ENCODE measurements at places on chromosomes 2 and 18.
A peak's percentile ranks its signal among the peaks of the same experiment; 100 is the strongest.

- DNase-seq, result no peak
Observed at GRCh38 chr2:38743672-38744398, 7.3 kb downstream of the SRSF7 start.

DNA sequence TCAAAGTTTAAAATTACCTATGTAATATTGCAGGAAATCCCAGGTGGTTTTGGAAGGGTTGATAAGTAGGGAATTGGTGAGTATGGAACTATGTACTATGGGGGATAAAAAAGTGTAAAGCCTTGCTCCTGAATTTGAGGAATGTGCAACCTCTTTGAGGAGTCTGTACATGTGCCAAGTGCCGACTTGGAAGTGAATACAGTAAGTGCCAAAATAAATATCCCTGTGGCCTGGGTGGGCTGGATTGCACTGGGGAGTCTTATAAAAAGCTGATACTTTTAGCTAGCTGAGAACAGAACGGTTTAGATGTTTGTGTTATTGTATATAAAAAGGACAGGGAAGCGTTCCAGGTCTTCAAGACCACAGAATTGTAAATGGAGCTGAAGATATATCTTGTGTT, 317.1 kb upstream of the LRRTM1 start:
- DNase-seq, result no peak

- DNase-seq, result no peak
Observed at GRCh38 chr2:180664507-180664906, 315.9 kb upstream of the UBE2E3 start.

DNA sequence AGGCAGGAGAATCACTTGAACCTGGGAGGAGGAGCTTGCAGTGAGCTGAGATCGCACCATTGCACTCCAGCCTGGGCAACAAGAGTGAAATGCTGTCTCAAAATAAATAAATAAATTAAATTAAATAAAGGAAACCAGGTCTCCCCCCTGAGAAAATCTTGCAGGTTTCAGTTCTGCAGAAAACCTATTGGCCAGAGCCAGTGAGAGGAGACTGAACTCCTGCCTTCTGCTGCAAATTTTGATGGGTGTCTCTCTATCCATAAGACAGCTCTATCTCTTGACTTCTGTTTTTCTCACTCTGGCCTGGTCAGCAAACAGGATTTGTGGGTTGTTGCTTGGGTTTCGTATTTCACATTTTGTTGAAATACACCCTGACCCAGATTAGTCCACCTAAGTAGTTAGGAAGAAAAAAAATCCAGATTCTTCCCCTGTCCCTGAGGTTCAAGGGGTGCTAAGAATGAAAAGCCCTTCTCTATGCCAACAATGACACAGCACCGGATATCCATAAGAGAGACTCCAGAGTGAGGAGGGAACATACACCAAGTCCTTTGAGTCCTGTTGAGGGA, 86.7 kb upstream of the MAP4K4 start:
- no peak for DNase-seq

GRCh38 chr18:69935319-69936190, 12.1 kb downstream of the CD226 start:
- DNase-seq, result peak; percentile 10

- no peak for DNase-seq
Observed at GRCh38 chr2:182730486-182730885, 14.4 kb downstream of the DNAJC10 start.

DNA sequence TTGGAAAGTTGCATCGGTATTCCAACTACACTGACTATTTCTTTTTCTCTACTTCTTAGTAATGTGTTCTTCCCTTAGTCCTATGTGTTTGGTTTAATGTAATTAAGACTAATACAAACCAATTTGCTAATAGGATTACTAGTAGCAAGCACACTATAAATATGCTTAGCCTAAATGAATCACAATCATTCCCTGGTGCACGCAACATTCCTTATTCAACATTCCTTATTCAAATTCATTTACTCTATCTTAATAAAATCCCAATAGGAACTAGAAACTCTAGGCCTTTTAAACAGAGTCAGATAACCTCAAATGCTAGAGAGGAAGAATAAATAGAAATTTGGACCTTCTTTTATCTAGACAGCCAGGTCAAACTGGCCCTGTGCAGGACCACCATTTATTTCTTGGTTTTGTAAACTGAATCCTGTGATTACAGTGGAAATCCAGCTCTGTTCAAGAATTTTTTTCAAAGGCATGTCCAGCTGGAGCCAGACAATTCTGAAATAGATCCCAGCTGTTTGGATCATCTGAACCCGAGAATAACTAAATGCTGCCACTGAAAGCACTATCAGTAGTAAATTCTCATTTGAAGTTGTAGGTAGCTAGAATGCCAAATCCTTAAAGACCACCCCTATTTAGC, 103.1 kb downstream of the PPP1R1C start:
- DNase-seq, result no peak

DNA sequence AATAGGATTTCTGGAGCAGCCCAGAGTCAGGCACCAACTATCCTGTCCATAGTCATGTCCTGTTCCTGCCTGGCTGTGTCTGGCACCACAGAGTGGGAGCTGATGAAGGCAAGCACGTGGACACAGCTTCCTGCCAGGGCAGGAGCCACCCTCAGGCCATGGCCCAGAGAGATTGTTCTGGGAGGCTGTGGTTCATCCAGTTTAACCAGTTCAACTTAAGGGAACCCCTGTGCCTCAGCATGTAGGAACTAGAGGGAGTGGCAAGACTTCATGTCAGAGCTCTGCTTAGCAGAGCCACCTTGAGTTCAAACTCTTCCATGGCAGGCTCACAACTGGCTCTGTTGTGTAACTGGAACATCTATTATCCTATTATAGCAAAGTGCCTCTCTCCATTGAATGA, 73.2 kb upstream of the NCKAP5 start:
- DNase-seq, result no peak

DNA sequence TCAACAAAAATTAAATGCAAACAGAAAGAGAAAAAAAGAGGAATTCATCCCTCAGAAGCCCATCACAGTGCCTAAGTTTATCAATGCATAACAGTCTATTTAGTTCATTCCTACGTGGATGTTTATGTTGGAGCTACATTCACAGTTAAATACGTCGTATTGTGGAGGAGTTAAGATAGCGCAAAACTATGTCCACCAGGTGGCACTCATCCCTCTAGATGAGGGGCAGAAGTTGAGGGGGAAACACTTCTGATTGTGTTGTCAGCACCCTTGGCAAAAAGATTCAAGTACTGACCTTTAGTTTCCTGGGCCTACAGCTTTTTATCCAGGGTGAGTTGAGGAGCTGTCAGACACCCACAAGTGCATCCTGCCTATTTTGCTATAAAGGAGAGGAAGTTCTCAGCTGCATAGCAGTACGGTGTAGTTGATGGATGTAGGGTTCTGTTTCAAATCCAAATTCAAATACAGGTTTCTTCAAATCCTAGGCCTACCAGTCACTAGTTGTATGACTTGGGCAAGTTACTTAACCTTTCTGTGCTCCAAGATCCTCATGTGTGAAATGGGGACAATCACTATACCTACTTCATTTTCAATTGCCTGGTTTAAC, 26.8 kb upstream of the MYO1B start:
- peak; percentile 88 for DNase-seq

GRCh38 chr2:203690441-203691047, 15.9 kb upstream of the CD28 start:
- no peak for DNase-seq

- no peak for DNase-seq
Observed at GRCh38 chr2:138504546-138505235, 3.1 kb downstream of the SPOPL start.

DNA sequence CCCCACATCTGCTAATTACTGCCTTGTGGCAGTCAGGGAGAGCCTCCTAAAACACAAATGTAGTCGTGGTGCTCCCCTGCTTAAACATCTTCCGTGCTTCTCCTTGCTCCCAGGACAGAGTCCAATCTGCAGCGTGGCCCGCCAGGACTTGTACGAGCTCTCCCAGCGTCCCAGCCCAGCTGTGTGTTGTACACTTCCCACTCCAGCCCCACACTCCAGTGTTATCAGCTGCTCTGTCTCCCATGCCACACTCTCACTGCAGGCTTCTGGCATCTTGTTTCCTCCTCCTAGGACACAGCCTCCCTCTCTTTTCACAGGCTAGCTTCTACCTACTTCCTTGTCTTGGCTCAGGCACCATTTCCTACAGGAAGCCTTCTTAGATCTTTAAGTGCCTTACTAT, 199.4 kb downstream of the ALPK2 start:
- DNase-seq, result no peak

DNA sequence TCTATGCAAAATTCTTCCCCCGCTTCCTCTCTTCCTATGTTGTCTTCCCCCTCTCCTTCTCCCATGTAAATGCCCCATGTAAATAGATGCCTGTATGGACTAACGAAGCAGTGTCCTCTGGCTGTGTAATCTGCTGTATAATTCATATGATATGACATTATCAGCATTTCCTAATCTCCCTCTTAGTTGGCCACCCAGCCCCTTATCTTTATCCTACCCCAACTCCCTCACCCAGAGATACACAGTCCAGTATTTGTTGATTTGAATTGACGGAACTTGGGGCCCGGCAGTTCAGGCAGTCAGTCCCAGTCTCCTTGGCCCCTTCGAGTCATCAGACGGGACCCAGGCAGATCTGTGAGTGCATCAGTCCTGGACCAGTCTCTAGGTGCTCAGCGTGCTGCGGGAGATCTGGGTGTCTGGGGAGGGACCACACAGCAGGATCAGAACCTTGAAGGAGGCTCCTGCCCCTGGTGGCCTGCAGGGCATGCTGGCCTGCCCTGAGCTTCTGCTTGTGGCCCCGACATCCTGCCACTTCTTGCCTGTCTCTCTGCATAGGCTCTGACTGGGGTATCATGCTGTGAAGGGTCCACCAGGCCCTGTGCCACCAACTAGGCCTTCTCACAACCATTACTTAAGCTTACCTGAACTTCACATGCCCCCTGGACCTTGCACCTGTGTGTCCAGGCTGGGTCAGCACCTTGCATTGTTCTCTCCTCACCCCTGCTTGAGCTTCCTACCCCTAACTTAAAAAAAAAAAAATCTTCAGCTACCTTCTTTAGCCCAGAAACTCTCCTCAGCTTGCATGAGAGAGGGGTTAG, 88.1 kb upstream of the ATL2 start:
- DNase-seq, result no peak

- no peak for DNase-seq
Observed at GRCh38 chr2:42129487-42129852, 39.7 kb upstream of the EML4 start.

- peak; percentile 78 for DNase-seq
Observed at GRCh38 chr18:10230072-10230471, 224.4 kb upstream of the APCDD1 start.

GRCh38 chr18:74604361-74604760, 6.7 kb downstream of the ZNF407 start:
- DNase-seq, result no peak

- no peak for DNase-seq
Observed at GRCh38 chr2:36123995-36124394, 231.6 kb upstream of the CRIM1 start.

- no peak for DNase-seq
Observed at GRCh38 chr2:106638580-106638979, 151.4 kb downstream of the CD8B2 start.

DNA sequence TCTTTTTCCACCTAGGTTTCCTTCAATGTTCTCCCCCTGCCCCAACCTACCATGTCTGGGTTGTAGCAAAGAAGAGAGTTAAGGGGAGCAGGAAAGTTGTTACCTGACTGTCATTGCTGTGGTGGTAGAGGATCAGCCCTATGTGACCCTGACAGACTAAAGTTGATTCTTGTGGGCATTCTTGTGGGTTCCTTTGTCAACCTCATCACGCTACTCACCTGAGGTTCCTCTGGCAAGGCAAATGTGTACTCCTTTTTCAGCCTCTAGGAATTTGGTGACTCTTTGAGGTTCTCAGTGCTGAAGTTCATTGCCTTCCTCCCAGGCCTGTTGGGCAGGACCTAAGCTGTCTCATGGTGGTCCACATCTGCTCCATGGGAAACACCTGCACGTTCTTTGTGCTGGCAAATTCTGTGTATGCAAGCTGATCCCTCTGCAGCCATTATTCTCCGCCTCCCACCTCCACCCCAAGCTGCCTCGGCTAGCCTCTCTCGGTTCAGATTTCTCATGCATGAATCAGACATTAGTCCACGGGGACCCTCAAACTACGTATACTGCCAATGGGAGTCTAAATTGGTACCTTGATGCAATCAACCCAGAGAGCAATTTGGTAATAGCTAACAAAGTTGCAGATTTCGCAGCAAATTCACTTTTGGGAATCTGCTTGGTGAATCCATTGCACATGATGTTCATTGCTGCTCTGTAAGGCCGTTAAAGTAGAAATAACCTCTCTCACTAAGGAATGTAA, 1.5 kb upstream of the GMCL1 start:
- DNase-seq, result peak; percentile 33

- DNase-seq, result no peak
Observed at GRCh38 chr2:217657252-217657651, 345.5 kb downstream of the TNS1 start.

DNA sequence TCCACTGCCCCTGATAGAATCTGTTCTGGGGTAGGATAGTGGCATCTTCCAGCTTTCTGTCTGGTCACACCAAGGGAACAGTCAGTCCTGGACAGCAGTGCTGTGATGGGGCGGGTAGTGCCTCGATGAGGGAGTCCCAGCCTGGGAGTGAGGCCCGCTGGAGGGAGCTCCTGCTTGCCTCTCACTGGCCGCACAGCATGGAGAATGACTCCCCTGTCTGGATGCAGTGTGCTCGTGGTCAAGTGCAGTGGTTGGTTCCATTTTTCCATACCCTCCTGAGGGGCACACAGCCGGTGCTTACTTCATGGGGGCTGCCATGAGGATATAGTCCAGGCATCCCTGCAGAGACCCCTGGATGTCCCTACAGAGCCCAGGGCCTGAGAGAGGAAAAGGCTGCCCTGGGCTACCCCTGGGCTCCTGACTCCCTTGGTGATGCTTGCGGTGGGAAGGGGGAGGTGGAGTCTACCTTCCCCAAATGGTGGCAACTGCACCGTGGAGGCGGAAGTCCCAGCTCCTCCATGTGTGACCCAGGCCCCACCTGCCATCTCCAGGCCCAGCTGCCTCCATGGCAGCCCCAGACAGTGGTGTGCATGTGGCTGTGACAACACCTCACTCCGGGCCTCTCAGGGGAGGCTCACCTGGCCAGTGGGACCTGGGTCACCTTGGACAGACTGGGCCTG, 212.5 kb downstream of the GLI2 start:
- no peak for DNase-seq

GRCh38 chr2:108942888-108943287, 46.1 kb downstream of the EDAR start:
- no peak for DNase-seq

DNA sequence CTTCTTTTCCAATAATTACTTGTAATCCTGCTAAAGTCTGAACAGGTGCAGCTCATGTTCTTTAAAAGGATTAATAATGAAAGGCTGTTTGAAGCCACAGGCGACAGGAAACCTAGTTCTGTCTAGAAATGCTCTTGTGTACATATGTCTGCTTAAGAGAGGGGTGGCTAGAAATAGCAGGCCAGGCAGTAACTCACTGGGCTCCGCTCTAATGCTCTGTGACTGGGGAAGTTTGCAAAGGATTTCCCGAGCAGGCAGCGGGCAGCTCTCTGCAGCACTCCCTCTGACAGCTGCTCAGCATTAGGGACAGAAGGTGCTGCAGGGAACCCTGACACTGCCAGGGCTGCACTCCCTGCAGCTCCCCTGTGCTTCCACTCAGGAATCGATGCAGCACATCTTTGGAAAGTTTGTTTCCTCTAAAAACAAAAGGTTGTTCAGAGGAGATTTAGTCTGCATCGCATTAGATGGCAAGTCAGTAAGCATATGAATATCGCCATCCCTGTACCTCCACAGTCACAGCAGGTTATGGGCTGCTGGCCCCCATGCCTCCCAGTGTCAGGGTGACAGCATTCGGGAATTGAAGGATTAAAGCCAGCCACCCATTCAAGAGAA, 33.1 kb upstream of the TTC39C start:
- no peak for DNase-seq

Measured in astrocyte of the spinal cord (primary cell).